Large intestine (tissue), 12 donors: ENCODE measurements at places on chromosomes 4 and X.
A peak's percentile ranks its signal among the peaks of the same experiment; 100 is the strongest.

DNA sequence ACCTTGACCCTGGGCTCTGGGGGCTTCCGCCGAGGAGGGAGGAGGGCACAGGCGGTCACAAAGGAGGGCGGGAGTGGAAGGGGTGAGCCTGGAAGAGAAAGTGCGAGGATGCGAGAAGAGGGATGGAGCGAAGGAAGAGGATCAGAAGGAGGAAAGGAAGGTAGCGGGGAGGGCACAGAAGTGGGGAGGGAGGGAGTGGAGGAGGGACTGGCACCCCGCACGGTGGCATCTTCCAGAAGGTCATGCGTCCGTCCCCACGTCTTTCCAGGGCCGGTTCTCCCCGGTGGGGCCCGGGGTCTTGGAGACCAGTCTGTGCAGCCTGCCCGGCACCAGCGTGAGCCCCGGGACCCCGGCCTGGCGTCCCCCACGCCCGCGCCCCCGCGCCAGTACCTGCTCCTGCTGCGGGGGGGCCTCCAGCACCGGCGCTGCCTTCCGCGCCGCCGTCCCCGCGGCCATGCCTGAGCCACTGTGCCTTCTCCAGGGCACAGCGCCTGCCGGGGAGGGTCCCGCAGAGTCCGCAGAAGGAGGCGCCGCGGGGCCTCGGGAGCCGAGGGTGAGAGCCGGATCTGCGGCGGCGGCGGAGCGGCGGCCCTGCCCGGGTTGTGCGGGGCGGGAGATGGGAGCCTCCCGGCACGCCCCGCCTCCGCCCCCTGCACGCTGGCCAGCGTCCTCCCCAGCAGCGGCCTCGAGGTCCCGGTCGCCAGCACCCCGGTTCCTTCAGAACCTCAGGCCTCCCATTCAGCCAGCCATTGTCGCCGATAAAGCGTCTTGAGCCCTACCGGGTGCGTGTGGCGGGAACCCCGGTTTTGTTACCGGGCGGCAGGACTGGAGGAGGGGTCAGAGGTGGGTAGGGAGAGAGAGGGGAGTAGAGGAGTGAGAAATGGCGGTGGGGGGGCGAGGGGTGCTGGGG lies at the start of gene RNF175:
TSS of gene RNF175 (minus strand) at position 618 of the 910 bp plus-strand sequence. CDS start at position 456, 162 bp downstream.
- no peak for DNase-seq

DNA sequence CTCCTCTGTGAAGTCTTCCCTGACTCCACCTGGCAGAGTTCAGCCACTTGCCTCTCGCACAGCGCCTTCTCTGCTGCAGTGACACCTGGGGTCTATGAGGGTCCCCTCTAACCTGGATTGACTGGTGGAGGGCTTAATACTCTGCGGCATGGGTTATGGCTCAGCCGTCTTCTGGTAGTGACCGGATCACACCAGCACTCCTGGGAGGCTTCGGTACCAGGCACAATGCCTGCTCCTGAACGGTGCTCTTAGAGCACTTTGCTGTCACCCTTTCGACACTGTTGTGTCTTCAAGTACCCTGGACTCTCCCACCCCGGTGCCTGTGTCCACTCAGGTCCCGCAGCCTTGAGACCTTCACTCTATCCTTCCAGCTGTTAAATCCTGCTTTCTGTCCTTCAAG lies 50.0 kb downstream of the C4orf50 start:
- DNase-seq, result no peak

GRCh38 chr4:90181644-90182043 lies 54.5 kb downstream of the CCSER1 start:
- DNase-seq, result peak; percentile 70

- no peak for DNase-seq
Observed at GRCh38 chr4:172740434-172740833, 428.2 kb upstream of the GALNT7 start.

- no peak for DNase-seq
Observed at GRCh38 chr4:42083816-42084215, 68.6 kb downstream of the BEND4 start.

DNA sequence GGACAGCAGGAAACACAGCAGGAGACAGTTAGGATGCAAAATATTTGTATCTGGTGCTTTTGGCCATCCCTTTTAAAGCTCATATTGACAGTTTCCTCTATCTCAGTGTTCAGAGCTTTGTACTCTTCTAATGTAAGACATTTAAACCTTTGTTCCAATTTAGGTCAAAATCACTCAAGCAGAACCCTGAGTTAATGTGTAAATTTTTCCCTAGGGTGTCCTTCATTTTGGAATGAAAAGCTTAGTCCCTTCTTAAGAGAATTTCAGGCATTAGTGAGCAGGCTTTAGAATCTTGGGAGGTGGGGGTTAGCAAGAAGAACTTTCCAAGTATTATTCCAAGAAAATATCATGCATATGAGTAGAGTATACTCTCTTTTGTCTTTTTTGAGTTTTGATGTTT lies 188.7 kb downstream of the GBA3 start:
- DNase-seq, result no peak

GRCh38 chr4:173233857-173234256 lies 65.2 kb downstream of the GALNT7 start:
- no peak for DNase-seq

DNA sequence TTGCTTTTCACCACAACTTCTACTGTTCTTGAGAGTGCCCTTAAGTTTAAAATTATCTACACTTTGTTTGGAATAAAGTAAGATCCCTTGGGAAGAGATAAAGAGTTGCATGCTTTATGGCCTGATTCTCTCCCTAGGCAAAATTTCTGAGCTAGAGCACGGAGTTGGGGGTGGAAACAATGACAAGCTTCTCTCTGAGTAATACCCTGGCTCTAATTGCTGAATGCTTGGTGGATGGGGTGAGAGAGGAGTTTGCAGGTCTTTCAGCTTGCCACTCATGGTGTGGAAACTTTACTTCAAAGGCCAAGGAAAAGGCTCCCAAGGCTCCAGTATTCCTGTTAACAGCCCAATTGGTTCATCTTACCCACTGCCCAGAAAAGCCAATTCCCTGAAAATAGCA lies 26.1 kb upstream of the PRDM8 start:
- no peak for DNase-seq

DNA sequence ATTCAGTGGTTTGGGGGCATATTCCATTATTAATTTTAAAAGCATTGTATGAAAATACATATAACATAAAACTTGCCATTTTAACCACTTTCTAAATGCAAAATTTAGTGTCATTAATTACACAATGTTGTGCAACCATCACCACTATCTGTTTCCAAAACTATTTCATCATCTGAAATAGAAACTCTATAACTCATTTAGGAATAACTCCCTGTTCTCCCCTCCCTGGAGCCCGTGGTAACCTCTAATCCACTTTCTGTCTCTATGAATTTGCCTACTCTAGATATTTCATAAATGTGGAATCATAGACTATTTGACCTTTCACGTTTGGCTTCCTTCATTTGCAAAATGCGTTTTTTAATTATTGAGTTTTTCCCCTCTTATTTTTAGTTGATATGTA lies 101.4 kb upstream of the GPC4 start:
- no peak for DNase-seq

DNA sequence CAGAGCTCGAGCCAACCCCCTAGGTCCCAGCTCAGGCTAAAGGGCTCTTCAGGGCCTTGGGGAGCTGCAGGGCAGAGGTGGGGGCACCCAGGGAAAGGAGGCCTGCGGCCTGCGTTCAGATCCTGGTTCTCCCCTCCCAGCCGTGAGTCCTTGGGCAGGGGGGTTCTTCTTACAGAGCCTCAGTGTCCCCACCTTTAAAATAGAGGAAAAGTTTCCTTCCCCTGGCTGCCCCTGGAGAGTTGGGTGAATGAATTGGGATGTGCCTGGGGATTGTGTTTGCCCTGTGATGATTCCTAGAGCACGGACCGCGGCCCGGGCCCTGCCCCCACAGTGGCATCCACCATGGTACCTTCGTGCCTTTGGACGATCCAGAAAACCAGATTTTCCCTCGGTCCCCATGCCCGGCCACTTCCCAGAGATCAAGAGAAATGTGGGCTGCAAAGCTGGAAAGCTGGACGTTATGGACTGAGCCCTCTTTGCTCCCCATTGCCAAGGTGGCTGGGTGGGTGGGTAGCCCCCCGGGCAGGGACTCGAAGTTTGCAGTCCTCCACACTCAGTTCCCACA lies 11.4 kb downstream of the HTRA3 start:
- no peak for DNase-seq
